Uterine smooth muscle cell (primary cell): ENCODE measurements at places on chromosomes 3 and 15. TPM values are rescaled to one million over a fixed set of nuclear protein-coding genes. Genes with fewer than 3 reads are reported as not detected.

IL5RA gene
- not detected in 2 replicates for total RNA-seq

CCR9 gene
- total RNA-seq, result not detected in 2 replicates

CMTM8 gene
- total RNA-seq, result 0.12 and 0.22 TPM in 2 replicates

GP9 gene
- total RNA-seq, result not detected in 2 replicates

PLSCR5 gene
- total RNA-seq, result not detected in 2 replicates

BNIP2 gene
- total RNA-seq, result 149 and 168 TPM in 2 replicates

PTH1R gene
- 1.00 and 1.1 TPM in 2 replicates for total RNA-seq

LMAN1L gene
- 0.11 TPM in 1 of 2 replicates, not detected in the other for total RNA-seq
